Cortex of kidney (tissue), 1 donor: ENCODE measurements at places on chromosomes 13 and 19.

- no peak for DNase-seq
Observed at GRCh38 chr13:28505543-28506135, 10.7 kb upstream of the FLT1 start.

DNA sequence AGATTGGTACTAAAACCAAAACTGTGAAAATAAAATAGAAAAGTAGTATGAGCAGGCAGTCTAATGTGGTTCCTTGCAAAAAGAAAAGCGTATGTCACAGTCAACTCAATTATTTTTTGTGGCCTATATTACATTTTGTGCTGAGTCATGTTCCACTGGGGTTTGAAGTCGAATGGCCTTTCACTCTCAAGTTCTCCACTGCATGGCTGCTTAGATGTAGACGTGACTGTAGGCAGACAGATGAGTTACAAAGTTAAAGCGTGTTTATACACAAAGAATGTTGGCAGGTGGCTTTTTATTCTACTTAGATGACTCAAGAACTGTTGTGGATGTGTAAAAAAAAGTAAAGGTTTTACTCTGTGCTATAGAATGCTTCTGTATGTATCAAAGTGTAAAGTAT, 133.9 kb downstream of the SLITRK6 start:
- DNase-seq = no peak

- DNase-seq = no peak
Observed at GRCh38 chr19:485077-485476, 11.2 kb upstream of the MADCAM1 start.

DNA sequence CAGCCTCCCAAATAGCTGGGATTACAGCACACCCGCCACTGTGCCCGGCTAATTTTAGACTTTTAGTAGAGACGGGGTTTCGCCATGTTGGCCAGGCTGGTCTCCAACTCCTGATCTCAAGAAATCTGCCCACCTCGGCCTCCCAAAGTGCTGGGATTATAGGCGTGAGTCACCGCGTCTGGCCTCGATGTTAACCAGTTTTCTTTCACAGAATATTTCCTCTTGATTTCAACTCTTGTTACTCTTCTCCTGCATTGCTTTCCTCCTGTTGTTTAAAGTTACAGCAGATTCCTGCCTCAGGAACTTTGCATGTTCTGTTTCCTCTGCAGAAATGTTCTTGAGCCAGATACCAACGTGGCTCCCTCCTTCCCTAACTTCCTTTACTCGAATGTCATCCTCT, 3.7 kb upstream of the PEX11G start:
- no peak for DNase-seq

GRCh38 chr13:95552539-95553441, at the start of gene CLDN10:
Gene CLDN10, plus strand, starts transcription at chr13:95552720. Its CDS starts 34 bp downstream, at chr13:95552754.
- DNase-seq = no peak

GRCh38 chr19:38545596-38545995, 72.2 kb downstream of the MAP4K1 start:
- DNase-seq = no peak

DNA sequence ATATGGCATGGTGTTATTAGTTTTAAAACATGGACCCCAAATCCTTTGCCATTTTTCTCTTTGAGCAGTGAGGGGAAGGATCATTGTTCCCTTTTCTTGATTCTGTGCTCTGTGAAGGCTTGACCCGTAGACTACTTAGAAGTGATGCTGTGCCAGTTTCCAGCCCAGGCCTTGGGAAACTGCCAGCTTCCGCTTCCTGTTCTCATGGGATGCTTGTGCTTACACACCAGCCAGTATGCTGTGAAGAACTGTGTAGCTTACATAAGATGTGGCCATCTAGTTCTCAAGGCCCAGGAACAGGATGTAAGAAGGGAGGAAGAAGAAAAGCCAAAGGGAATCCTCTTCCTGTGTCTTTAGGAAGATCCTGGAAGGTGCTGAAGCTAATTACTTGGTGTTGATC, 180.9 kb downstream of the PCCA start:
- no peak for DNase-seq

DNA sequence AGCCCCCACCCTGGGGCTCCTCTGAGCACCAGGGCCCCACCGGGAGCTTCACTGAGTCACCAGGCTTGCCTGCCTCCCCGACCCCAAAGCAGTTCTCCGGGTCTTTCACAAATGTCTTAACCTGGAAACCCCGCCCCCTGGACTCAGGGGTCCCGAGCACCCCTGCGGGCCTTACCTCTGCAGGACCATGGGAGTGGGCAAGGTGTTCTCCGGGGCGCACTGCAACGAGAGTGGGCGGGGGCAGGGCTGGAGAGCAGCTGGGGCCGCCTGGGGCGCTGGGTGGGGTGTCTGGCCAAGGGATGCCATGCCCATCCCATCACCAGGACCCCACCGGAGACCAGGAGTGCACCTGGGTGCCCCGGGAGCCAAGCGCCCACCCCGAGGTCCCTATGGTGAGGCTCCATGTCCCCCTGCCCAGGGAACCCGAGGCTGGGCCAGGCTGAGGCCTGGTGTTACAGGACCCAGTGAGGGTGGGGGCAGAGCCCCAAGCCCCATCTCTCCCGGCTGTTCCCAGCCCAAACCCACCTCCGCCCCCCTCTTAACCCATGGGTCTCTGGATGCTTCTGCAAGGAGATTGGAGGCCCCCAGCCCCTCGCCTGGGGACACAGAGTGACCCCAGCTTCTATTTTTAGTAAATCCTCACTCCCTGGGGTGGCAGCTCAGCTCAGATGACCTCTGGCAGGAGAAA, 10.9 kb downstream of the MKNK2 start:
- DNase-seq = no peak

GRCh38 chr19:14158276-14159023, 22.1 kb upstream of the ASF1B start:
- DNase-seq = no peak

DNA sequence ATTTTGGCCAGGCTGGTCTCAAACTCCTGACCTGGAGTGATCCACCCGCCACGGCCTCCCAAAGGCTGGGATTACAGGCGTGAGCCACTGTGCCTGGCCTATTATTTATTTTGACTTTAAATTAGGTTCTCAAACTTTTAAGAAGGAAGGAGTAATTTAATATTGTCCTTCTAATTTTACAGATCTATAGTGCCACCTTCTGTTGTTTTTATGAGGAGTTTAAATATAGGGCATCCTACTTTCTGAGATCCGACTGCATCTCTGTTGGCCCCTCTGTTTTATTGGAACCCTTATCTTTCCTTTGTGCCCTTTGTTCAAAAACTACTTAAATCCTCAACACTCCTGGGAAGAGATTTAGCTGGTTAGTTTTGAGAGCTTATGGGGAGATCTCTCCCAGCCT, 25.4 kb upstream of the ZMYM5 start:
- no peak for DNase-seq

DNA sequence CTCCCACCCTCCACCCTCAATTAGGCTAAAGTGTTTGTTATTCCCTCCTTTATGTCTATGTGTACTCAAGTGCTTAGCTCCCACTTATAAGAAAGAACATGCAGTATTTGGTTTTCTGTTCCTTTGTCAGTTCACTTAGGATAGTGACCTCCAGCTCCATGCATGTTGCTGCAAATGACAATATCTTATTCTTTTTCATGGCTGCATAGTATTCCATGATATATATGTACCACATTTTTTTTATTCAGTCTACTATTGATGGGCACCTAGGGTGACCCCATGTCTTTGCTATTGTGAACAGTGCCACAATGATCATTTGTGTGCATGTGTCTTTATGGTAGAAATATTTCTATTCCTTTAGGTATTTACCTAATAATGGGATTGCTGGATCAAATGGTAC, 114.3 kb downstream of the DLEU7 start:
- DNase-seq = no peak

DNA sequence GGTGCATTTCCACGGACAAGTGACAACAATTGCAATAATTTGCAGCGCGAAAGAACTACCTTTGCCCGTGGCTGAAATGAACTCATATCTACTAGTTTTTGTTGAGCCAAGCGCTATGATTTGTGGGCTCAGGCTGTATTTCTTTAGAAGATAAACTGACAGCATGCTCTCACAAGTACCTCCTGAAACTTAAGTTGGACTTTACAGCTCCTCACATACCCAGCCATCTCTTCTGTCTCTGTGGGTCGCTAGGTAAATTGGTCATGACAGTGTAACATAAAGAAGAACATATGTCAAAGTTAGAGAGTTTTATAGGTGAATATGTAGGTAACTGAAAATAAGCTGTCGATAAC, 839 bp downstream of the COG6 start:
- DNase-seq = no peak

DNA sequence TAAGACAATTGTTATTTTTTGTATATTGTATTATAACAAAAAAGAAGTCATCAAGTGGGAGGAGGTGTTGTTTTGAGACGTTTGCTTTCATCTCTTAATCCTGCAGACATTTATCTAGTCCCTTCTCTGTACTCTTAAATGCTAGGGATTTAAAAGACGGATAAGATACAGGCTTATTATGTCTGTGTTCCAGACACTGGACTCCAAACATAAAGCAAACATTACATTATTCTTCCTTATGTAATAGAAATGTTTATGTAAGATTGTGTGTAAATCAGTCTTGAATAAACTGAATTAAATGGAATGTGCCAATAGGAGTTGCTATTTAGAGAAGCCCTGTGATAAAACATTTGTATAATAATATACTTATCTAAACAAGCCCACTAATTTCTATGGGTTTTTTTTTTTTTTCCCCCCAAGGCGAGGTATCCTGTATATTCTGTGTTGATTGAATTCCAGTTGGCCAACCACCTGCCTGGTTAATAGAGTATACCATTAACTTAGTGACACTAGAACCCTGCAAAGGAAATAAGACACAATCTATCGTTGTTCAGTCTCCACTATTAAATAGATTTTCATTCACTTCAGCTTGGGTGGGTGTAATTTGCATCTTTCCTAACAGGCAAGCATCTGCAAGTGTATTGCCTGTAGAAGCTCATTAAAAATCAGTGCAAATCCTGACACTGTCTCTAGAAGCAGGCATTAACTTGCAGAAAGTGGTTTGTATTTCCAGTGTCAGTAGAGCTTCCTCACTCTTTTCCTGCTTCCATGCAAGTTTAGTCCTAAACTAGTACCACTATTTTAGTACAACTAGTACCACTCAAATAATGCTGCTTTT, 69.0 kb downstream of the LRCH1 start:
- no peak for DNase-seq

DNA sequence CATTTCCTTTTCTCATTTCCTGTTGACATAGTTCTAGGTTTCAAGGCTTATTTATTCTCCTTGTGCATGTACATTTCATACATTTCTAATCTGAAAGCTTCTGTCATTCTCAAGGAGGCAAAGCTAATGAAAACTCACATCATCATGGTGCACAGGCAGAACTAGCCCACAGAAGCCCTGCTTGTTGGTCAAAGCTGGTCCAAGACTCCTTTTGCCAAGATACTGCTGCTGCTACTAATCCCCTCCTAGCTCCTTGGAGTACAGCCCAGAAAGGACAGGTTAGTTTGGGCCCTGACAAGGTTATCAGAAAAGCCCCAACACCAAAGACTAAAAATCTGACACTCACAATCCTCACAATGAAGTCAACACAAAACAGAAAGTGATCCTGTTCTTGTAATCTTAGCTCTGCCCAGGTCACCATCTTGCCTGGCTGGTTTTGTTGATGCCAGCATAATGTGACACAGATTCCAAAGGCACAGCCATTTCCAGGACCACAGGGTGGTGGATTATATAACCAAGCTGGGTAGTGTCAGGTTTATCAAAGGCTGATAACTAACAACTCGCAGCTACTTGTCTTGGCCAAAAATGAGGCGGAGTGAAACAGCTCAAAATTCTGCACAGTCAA, 417.4 kb downstream of the NDFIP2 start:
- no peak for DNase-seq

- DNase-seq = no peak
Observed at GRCh38 chr19:6495947-6496346, 6.2 kb downstream of the TUBB4A start.

GRCh38 chr19:30202060-30202600, 170.1 kb upstream of the ZNF536 start:
- no peak for DNase-seq
